Panc1 (cell line): ENCODE measurements at places on chromosomes 6 and 20.
A peak's percentile ranks its signal among the peaks of the same experiment; 100 is the strongest.

DNA sequence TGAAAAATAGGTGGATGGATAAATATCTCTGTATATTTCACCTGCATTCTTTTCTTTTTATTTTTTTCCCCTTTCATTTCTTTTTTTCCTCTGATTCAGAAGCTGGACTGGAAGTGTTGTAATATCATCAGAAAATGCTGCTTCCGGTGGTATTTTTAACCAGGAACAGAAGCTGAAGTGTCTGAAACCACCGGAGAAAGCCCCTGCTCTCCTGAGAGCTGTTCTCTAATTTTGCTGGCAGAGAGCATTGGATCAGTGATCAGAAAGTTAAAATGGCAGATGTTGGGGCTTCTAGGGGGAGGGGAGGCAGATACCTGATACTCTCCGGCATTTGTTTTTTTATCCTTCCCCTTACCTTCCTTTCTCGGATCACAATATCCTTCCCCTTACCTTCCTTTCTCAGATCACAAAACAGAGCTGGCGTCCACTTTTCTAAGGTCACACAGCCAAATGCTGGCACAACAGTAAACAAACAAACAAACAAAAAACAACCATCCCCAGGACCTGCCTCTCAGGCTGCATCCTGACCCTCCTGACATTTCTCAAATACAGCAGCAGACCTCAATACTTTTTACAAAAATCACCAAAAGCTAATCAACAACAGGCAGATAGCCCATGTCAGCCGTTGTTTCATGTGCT, 143.2 kb upstream of the ZNF217 start:
- peak; percentile 57 for DNase-seq

DNA sequence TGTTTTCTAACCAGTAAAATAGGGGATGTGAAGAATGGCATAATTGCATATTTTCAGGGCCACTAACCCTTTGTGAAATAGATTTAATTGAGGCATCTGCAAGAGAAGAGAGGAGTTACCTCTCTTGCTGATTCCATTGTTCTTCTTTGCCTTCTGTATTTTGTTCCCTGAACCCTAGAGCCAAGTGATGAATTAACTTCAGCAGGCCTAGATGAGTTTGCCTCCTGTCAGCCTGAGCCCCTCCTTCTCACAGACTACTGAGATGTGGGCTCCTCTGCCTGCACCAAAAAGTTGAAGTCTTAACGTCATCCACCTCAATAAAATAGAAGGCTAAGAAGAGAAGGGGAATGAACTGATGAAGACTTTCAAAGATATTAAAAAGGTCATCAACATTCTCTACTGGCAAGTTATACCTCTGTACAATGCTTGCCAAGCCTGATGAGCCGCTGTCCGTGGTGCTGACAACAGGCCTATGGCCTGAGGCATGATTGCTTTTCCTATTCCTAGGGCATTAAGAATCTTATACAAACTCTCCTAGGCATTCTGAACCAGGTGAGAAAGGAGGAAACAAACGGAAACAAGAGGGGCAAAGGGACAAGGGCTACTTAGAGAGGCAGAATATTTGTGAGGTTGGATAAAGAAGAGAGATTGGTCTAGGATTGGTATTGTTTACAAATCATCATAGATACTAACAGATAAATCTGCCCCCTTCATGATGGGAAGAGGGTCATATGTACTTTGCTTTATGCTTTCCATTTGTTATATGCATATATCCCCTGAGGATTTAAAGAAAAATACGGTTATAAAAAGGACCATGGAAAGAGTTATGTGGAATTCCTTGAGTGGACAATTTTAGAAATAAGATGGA, 46.8 kb downstream of the CD24 start:
- no peak for DNase-seq

GRCh38 chr6:159203304-159204005, 34.3 kb downstream of the FNDC1 start:
- DNase-seq = no peak

- DNase-seq = no peak
These were observed 182.2 kb upstream of the STXBP5 start for GRCh38 chr6:147022041-147022440.

- DNase-seq = no peak
These were observed at the start of gene PCK1 for GRCh38 chr20:57560554-57561355. PCK1 (plus strand) TSS chr20:57561110; CDS start chr20:57561412, 302 bp downstream.

DNA sequence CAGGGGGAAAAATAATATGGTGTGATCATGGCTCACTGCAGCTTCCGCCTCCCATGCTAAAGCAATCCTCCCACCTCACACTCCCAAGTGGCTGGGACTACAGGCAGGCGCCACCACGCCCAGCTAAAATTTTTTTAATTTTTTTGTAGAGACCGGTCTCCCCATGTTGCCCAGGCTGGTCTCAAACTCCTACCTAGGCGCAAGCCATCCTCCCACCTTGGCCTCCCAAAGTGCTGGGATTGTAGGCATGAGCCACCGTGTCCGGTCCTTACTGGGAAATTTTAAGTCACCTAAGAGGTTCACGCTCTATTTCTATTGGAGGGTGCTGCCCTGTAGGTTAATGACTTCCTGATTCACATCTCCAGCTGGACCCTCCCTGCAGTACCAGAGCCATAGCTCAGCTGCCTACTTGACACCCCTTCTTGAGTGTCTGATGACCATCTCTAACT, 626 bp upstream of the CDK5RAP1 start:
- DNase-seq = no peak

- no peak for DNase-seq
These were observed 103.2 kb upstream of the GRIK2 start for GRCh38 chr6:101290346-101290745.

DNA sequence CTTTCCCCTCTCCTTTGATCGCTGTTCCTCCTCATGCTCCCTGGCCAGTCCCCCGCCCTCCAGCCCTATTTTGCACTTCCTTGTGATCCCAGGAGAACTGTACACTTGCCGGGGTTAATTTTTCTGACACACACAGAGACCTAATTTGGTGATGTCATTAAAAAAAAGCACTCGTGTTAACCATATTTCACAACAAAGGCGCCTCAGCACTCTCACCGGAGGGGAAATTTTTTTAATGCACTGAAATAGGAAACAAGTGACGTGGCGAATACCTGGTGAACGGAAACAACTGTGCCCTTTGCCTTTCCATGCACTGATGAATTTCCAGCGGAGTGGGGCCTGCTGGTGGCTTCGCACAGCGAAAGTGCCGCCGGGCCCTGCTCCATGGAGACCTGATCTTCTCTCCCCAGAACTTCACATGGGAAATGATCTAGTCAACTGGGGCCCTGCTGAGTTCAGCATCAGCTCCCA, 53.9 kb upstream of the TAGAP start:
- DNase-seq = no peak

DNA sequence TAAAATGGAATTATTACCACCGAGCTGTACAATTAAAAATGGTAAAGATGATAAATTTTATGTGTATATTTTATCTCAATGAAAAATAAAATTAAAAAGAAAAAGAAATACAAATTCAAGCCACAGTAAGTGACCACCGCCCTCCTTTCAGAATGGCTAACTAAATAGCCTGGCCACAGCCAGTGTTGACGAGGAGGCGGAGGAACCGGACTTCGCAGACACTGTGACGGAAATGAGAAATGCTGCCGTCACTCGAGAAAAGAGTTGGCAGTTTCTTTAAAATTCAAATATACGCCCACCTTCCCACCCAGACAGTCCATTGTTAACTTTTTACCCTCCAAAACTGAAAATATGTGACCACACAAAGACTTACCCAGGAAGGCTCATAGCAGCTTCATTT, 50.0 kb downstream of the FOXF2 start:
- DNase-seq = no peak

- no peak for DNase-seq
These were observed 70.4 kb downstream of the COL12A1 start for GRCh38 chr6:75135450-75135849.

- DNase-seq = no peak
These were observed 797 bp downstream of the SMIM13 start for GRCh38 chr6:11094411-11094851.

DNA sequence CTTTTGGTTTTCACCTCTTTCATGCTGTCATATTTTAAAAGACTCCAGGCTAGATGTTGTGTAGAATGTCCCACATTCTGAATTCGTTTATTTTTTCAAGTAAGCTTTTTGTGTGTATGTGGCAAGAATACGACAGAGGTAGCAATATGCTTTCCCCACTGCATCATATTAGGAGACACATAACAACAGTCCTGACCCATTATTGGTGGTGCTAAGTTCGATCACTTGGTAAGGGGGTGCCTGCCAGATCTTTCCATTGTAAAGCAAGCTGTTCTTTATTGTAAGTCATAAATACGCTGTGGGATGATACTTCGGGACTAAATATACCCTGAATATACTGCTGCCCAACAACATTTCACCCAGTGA, 588 bp upstream of the NCOA3 start:
- DNase-seq = no peak

DNA sequence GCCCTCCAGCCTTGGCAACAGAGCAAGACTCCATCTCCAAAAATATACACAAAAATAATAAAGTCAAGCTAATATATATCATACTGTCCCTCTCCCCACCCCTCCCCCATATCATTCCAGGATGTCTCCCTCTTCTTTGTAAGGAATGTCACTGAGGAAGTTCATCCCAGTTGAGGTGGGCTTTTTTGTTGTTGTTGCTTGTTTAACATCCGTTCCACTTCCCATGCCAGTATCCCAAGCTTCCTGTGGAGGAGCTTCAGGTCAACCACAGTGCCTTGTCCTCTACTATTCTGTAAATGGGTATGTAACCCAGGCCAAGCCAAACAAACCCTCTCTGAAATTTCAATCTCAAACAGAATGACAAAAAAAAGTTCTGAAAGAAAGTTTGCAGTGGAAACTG, 19.0 kb upstream of the PTPN1 start:
- no peak for DNase-seq

DNA sequence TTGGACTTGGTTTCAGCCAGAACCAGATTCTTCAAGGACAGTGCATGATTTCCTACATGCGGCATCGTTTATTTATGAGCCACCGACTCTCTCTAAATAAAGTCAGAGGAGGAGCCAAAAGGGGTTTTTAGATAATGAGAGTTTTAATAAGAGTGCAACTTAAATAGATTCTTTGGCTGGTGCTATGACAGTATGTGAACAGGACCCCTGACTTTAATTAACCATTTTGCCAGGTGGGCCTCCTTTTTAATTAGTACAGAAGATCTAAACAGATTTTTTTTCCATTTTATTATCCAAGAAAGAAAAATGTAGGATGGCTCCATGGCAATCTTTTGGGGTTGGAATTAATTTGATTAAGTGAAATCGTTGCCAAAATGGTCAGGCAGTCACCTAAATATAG, 74.8 kb upstream of the INSM1 start:
- no peak for DNase-seq

DNA sequence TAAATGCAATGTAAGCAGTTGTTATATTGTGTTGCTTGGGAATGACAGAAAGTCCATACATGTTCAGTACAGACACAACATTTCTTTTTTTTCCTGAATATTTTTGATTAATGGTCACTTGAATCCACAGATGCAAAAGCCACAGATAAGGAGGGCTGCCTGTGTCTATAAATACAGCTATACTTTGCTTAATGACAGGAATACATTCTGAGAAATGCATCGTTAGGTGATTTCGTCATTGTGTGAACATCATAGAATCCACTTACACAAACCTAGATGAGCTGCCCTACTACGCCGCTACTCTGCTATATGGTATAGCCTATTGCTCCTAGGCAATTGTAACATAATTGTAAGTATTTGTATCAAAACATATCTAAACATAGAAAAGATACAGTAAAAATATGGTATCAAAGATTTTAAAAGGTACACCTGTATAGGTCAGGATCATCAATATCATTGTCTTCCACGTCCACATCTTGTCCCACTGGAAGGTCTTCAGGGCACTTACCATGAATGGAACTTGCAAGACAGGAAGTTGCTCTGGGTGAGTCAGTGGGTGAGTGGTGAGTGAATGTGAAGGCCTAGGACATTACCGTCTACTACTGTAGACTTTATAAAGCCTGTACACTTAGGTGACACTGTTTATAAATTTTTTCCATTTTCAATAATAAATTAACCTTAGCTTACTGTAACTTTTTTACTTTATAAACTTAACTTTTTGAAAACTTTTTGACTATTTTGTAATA, 27.9 kb upstream of the POPDC3 start:
- no peak for DNase-seq

- no peak for DNase-seq
These were observed 326.5 kb upstream of the RUNX2 start for GRCh38 chr6:45001663-45002062.

GRCh38 chr20:1294497-1294896, 28.4 kb downstream of the SNPH start:
- DNase-seq = no peak

GRCh38 chr20:46178891-46179290, 60.8 kb downstream of the CD40 start:
- no peak for DNase-seq

- DNase-seq = no peak
These were observed 12.4 kb downstream of the ADGRF5 start for GRCh38 chr6:46909371-46909770.

- DNase-seq = no peak
These were observed 8.1 kb downstream of the L3MBTL1 start for GRCh38 chr20:43515628-43516027.

- DNase-seq = no peak
These were observed 24.7 kb upstream of the LRFN2 start for GRCh38 chr6:40611912-40612311.

DNA sequence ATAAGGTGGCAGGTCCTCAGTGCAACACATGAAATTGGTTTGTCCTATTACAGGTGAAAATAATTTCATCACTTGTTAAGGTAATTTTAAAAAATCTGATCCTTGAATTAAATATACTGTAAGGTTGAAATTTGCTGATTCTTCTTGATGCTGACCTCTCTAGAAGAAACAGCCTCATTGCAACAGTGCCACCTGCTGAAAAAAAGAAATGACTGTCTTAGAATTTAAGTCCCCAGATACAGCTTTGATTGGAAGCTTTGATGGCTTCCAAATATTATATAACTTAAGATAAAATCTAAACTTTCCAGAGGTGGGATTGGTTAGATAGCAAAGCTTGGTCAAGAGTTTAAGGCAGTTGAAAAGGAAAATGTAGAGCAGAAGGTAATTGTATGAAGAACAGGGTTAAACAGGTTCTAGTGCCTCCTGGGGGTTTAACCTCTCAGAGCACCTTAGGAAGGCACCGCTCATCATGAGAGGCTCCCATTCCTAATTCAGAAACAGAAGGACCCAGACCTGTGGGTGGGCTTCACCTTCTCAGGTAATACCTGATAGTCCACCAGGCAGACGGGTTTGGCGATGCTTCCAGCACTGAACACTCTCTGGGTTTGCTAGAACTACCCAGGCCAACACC, 401.0 kb downstream of the PAX1 start:
- DNase-seq = peak; percentile 12

- no peak for DNase-seq
These were observed 19.2 kb upstream of the HAO1 start for GRCh38 chr20:7959484-7959883.

DNA sequence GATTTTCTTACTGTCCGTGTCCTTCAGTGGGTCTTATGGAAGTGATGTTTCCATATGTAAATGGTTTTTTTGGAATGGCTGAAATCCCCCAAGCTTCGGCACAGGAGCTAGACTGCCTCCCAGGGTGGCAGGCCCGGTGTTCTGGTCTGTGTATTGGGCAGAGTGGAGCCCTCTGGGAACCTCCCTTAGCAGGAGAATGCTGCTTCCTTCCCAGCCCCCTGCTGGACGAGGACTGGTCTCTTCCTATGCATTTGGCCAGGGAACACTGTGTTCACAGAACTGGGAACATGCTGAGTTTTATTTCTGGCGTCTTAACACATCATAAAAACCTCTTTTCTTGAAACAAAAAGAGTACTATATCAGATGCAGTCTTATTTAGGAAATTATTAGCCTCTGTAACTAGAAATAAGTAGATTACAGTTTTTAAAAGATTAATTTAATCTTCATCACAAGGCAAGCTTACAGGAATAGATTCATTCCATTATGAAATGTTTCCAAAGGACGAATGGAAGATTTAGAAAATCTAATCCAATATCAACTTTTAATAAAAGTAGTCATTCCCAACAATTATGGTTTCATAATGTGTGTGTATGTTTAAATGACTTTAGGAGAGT, 56.6 kb downstream of the SYTL3 start:
- DNase-seq = no peak
